ENCODE measurements at places on chromosomes 5 and 9. TPM values are rescaled to one million over a fixed set of nuclear protein-coding genes. Genes with fewer than 3 reads are reported as not detected.

The TSSK1B gene
- total RNA-seq, result 1.2 TPM

The FCN2 gene
- total RNA-seq, result not detected

The IFNA21 gene
- total RNA-seq, result not detected

The SNX18 gene
- total RNA-seq, result 43.6 TPM

Measured in urinary bladder (tissue), 4 donors.